ENCODE measurements at places on chromosomes 2 and 18. TPM values are rescaled to one million over a fixed set of nuclear protein-coding genes. Genes with fewer than 3 reads are reported as not detected.

CHST9 gene
- under 0.01 TPM for total RNA-seq

VAMP8 gene
- total RNA-seq = 8.8 TPM

TTC27 gene
- total RNA-seq = 25.4 TPM

ASB18 gene
- not detected for total RNA-seq

FOXI3 gene
- total RNA-seq = not detected

SERPINB5 gene
- total RNA-seq = not detected

DYNC1I2 gene
- total RNA-seq = 150 TPM

SESTD1 gene
- total RNA-seq = 62.6 TPM

LRRC30 gene
- not detected for total RNA-seq

LOXHD1 gene
- total RNA-seq = 0.26 TPM

TUBB8B gene
- total RNA-seq = 0.11 TPM

VAMP5 gene
- total RNA-seq = 119 TPM

KLF7 gene
- 14.5 TPM for total RNA-seq

ALMS1 gene
- total RNA-seq = 4.4 TPM

ARHGEF4 gene
- 0.98 TPM for total RNA-seq

SLC4A5 gene
- 0.11 TPM for total RNA-seq

C2orf80 gene
- not detected for total RNA-seq

CFAP65 gene
- total RNA-seq = not detected

FBXO48 gene
- total RNA-seq = 0.34 TPM

C2orf74 gene
- 12.9 TPM for total RNA-seq

SLC66A2 gene
- 40.0 TPM for total RNA-seq

TNFRSF11A gene
- 49.1 TPM for total RNA-seq

CTNNA2 gene
- total RNA-seq = not detected

KCNIP3 gene
- total RNA-seq = 0.11 TPM

ACOXL gene
- total RNA-seq = not detected

MYO7B gene
- 0.11 TPM for total RNA-seq

VIL1 gene
- not detected for total RNA-seq

GAL3ST2 gene
- not detected for total RNA-seq

MEP1B gene
- 0.09 TPM for total RNA-seq

TWIST2 gene
- total RNA-seq = 0.54 TPM

RAB17 gene
- total RNA-seq = 11.9 TPM

RGPD3 gene
- 0.17 TPM for total RNA-seq

C2orf15 gene
- total RNA-seq = 0.11 TPM

TDRD15 gene
- total RNA-seq = not detected

NEU2 gene
- not detected for total RNA-seq

ACVR1C gene
- not detected for total RNA-seq

LGALSL gene
- 3.2 TPM for total RNA-seq

PROC gene
- total RNA-seq = 0.11 TPM

ALPG gene
- total RNA-seq = not detected

SERPINB12 gene
- total RNA-seq = not detected

OSBPL6 gene
- 1.1 TPM for total RNA-seq

DSG1 gene
- not detected for total RNA-seq

TMEM200C gene
- total RNA-seq = not detected

CCDC74B gene
- 5.0 TPM for total RNA-seq

SNRNP27 gene
- 24.2 TPM for total RNA-seq

GCG gene
- not detected for total RNA-seq

ALPI gene
- total RNA-seq = not detected

ASIC4 gene
- total RNA-seq = not detected

PRLH gene
- not detected for total RNA-seq

POMC gene
- total RNA-seq = 0.54 TPM

LAMA1 gene
- total RNA-seq = 0.22 TPM

BMP10 gene
- total RNA-seq = not detected

SLC9A2 gene
- not detected for total RNA-seq

CDH2 gene
- total RNA-seq = 0.26 TPM

ANKRD30B gene
- total RNA-seq = under 0.01 TPM

TMEM150A gene
- 10.8 TPM for total RNA-seq

All from dermis lymphatic vessel endothelial cell (primary cell).